Hematopoietic multipotent progenitor cell treated with erythropoietin and hydrocortisone succinate and interleukin-3 and kit ligand, for 4 days (in vitro differentiated cells): ENCODE measurements at places on chromosomes 5 and 9.

- DNase-seq, result no peak
These were observed 72.9 kb upstream of the SPTLC1 start for GRCh38 chr9:92187989-92188714.

DNA sequence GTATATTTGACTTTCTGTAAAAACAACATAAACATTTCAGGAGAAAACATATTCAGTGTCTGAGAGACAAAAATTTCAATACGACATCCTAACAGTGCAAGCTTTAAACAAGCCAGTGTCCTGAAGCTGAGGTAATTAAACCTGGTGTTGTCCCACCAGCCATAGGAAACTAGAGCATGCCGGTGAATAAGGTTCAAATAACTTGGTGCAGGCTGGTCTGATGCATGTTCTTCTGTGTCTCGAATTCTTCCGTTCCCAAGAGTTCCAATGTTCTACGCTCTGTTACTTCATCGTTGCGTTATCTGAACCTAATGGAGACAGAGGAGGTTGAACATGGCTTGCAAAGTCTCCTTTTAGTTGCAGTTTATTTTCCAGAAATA is 48.9 kb downstream of the ADAMTS16 start:
- DNase-seq, result no peak

DNA sequence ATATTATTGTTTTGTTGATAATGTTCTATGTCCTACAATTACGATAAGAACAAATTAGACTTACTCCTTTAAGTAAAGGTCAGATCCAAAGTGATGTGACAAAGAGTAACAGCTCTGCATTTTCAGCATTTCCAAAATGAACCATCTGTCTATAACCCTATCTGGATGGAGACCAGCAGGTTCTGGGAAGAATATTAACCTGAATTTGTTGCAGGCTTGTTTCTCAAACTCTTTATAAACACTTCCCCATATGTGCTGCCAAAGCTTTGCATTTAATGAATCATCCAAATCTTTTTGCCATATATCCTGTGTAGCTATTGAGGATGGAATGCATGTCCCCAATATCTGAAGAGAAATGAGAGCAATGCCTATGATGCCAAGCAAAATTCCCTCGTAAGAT is 198.9 kb upstream of the SLC27A6 start:
- DNase-seq, result no peak

GRCh38 chr5:43415935-43416802 is 4.0 kb upstream of the CCL28 start:
- peak; percentile 73 for DNase-seq

- DNase-seq, result no peak
These were observed 20.1 kb downstream of the DIAPH1 start for GRCh38 chr5:141598391-141599345.

DNA sequence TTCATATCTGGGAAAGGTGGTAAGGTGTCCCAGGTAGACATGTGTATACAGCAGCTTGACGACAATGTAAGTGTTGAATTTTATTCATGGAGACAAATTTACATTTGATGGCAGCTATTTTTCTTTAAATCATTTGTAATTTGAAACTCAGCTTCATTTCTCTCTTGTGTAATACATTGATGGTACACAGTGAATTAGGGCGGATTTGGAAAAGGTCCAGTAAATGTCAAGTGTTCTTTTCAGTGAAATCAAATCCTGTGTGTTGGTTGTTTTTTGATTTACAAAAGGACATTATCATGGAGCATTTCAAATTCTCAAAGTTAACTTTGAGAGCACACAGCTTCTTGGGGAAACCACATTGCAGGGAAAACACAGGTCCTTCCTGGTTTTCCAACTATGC is 30.0 kb upstream of the PCSK1 start:
- no peak for DNase-seq

DNA sequence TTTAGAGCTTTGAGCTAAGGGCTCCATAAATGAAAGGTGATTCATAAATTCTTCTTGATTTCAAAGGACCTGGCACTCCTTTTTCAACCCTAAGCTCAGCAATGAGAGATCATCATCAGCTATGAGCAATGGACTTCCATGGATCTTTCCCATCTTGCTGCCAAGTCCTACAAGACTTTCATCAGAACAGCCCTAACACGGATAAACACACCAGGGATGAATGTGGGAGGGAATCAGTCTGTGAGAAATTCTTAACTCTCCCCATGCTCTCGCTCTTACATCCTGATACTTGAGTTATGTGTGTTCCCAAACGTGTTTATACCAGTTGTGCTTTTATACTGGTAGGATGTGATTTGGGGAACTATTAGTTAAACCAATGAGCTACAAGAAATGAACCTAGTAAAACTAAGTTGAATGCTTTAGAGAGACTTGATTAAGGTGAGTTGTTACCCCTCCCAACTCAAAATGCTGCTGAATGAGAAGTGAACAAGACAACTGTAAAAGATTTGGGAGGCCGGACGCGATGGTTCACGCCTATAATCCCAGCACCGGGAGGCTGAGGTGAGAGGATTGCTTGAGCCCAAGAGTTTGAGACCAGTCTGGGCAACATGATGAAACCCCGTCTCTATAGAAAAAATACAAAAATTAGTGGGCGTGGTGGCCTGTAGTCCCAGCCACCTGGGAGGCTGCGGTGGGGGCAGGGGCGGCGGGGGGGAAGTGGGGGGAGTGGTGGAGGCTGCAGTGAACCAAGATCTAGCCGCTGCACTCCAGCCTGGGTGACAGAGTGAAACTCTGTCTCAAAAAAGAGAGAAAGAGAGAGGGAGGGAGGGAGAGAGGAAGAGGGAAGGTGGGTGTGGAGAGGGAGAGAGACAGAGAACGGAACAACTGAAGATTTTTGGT is 5.2 kb upstream of the RPL26L1 start:
- DNase-seq, result no peak

- no peak for DNase-seq
These were observed 26.6 kb upstream of the CFAP157 start for GRCh38 chr9:127680226-127680625.

- DNase-seq, result no peak
These were observed 281.7 kb upstream of the EFNA5 start for GRCh38 chr5:107952450-107952849.

- no peak for DNase-seq
These were observed at the start of gene HAVCR1 for GRCh38 chr5:157059093-157059539. Gene HAVCR1, minus strand, starts transcription at chr5:157059116. Its CDS starts 1,173 bp downstream, at chr5:157057943.

- peak; percentile 11 for DNase-seq
These were observed 10.4 kb upstream of the PPARGC1B start for GRCh38 chr5:149719666-149720065.

DNA sequence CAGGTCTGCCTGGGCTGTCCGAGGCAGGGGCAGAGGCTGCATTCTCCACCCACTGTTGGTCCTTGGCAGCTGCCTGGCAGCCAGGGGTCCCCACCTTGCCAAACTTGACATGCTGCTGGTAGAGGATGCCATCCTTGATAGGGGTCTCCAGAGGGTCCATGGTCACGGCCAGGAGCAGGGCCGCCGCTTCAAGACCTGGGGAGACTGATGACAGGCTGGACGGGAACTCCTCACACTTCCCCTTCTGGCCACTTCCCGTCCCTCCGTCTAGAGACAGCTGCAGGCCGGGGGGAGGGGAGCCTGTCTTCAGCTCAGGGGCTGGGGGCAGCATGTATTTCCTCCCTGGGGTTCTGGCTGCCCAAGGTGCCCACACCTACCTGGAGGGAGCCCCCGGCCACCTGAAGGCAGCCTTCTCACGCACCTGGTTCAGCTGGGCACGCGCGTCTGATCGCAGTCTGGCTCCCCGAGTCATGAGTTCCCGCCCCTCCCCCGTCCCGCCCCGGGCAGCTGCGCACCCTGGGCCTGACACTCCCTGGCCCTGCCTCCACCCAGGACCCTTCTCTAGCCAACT is at the start of gene DOK3:
TSS of gene DOK3 (minus strand) at position 446 of the 571 bp plus-strand sequence. CDS start at position 160, 286 bp downstream.
- peak; percentile 69 for DNase-seq

DNA sequence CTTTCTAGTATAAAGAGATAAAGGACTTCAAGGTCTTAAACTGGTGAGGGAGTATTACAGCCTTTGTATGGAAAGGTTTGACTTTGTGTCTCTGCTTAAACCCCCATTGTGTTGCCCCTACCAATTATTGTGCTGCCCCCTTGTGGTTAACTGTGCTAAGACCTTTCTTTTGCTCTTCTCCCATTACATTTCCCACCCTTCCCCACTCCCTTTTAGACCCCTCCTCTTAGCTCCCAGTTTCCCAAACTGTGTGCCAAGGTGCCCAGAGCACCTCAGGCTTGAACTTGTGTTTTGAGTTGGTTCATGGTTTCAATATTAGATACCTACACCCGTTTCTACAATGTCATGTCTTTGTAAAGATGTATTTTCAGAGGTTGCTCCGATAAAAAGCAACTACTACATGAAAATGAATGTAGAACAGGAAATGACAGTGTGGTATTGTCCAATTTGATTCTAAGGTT is 2.9 kb downstream of the JAK2 start:
- DNase-seq, result peak; percentile 91

DNA sequence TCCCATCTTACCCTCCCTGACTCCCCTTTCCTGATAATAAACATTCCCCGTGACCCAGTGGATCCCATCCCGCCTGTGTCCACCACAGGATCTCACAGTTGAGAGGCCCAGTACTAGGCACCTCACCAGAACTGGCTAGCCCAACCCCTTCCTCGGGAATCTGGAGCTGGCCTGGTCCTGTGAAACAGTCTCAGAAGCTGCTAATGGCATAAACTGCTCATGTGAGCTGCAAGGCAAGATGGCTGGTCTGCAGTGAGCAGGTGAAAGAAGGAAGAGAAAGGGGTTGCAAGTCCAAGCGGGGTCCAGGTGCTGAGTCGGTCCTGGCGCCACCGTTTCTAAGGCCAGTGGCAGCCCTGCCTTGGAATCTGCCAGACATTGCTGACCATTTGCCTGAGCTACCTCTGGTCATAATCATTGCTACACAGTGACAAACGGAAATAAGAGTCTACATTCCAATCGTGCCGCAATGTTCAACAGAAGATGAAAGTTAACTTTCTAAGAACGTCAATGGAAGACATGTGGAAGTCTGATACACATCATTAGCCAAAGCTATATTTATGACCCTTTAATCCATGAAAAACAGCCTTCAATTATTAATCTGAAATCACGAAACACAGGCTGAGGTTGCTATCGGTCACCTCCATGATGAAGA is 33.7 kb downstream of the DNAH5 start:
- no peak for DNase-seq

GRCh38 chr5:63483338-63483737 is 478.9 kb downstream of the HTR1A start:
- no peak for DNase-seq

GRCh38 chr5:151684690-151685361 is 1.9 kb downstream of the SPARC start:
- DNase-seq, result peak; percentile 23

DNA sequence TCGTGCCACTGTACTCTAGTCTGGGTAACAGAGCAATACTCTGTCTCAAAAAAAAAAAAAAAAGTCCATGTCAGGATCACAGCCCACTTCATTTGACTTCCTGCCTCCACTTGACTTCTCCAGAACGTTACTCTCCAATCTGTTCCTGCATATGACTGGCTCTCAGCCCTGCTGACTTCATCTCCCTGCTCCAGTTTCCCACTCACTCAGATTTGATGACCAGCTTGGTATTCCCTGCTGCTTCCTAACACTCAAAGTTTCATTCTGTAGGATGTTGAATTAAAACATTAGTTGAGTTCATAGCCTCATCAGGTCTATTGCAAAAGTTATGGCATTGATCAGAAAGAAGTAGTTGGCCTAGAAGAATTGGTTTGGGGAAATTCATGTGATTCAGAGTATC is 52.3 kb downstream of the UGCG start:
- no peak for DNase-seq

- DNase-seq, result peak; percentile 37
These were observed 32.4 kb downstream of the GNAQ start for GRCh38 chr9:77999231-77999631.

DNA sequence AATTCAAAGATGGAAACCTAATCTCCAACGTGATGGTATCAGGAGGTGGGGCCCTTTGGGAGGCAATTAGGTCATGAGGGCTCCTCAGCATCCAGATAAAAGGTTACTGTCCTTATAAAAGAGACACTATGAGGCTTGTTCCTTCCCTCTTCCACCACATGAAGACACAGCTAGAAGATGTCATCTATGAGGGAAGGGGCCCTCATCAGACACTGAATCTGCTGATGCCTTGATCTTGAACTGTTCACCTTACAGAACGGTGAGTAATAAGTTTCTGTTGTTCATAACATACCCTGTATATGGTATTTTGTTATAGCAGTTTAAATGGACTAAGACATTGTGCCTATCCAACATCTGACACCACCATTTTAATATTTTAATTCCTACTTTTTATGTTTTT is 19.7 kb upstream of the CCNH start:
- no peak for DNase-seq

DNA sequence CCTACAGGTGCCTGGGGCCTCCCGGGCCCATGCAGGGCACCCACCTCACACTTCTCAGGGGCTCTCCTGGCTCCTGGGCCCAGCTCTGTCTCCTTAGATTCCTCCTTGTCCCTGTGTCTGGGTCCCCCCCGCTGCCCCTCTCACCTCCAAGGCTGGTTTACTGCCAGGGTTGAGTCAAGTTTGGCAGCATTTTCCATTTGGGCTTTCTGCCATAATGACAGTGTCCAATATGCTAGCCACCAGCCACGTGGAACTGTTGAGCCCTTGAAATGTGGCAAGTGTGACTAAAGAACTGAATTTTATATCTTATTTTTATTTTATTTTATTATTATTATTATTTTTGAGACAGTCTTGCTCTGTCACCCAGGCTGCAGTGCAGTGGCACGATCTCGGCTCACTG is 1.9 kb downstream of the TTC16 start:
- DNase-seq, result no peak

DNA sequence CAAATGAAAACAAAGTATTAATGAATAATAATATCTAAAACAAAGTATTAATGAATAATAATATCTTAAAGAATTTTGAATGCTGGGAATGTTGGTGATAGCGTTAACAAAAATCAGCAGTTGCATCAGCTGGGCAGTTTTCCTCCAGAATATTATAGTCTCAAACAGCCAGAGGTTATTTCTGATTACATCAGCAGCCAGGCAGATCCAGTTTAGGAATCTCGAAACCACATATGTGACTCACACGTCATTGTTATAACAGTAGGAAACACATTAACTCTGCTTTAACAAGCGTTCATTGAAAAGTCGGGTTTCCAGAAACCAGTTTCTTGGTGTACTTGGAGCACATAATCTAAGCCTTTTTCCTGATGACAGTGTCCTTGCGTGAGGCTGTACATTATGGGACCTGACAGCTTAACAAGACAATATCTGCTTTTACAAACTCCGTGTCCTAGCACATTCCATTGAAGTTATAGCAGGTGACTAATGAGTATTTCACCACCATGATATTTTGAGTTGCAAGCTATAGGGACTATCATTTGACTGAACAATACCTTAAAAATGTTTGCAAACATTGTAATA is 559.5 kb upstream of the KLF4 start:
- DNase-seq, result no peak

- no peak for DNase-seq
These were observed 74.2 kb upstream of the FBXL7 start for GRCh38 chr5:15425766-15426165.

DNA sequence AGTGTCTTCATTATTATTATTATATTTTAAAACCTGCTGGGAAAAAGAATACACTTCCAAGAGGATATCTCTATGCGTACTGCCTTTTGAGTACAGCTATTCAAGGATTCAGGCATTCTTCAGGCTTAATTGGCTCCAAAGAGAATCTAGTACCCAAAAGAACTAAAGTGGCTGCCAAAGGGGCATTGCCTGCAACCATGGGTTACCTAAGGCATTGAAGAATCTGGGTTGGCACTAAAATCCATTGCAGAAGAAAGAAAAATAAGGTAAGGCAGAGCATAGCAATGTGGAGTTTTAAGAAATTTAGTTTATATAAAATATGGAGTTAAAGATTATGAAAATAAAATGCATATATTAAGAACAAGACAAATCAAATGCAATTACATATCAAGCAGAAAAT is 223.5 kb downstream of the TMEM161B start:
- no peak for DNase-seq
